ENCODE measurements at places on chromosomes 11 and 22.
A peak's percentile ranks its signal among the peaks of the same experiment; 100 is the strongest.

- DNase-seq, result no peak
Measured at GRCh38 chr22:20741634-20742581, 32.0 kb upstream of the SERPIND1 start.

GRCh38 chr22:29259253-29259899, 8.4 kb downstream of the RHBDD3 start:
- no peak for DNase-seq

DNA sequence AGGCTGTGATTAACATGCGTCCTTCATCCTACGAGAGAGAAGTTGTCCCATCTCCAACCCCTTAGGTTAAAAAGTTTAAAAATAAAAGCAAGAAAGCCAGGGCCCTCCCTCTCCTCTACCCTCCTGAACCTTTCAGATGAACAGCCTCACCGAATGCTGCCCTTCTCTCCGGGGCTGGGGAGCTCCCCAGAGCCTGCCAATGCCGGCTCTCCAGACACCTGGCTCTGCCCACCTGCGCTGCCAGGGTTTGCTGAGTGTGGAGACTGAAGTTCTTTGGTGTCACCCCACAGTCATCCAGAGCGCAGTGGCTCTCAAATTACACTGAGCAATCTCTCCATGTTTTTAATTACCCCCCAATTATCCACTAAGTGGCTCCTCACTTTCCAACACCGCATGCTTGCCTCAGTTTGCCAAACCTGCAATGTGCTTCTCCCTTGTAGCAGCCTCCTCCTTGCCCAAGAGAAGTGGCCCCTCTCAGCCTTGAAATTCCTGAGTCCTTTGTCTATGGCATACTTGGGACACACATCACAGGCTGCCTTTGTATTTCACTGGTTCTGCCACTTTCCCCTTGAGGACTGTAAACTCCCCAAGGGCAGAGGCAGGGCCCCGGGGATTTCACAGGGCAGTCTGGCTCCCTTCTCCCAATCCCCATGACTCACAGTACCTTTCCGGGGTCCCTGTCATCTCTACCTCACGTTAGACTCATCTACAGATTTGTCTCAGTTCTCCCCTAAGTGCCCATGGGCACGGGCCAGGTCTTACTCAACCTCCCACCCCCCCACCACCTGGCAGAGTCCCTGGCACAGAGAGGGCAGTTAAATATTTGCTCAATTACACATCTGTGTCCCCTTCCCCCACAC, 2.0 kb downstream of the MYH9 start:
- DNase-seq, result peak; percentile 74

- DNase-seq, result no peak
Measured at GRCh38 chr11:57643802-57644201, 5.9 kb downstream of the YPEL4 start.

- DNase-seq, result no peak
Measured at GRCh38 chr11:121206810-121207209, 85.8 kb upstream of the SC5D start.

GRCh38 chr11:56214537-56214936, 19.5 kb downstream of the OR5T2 start:
- DNase-seq, result no peak

GRCh38 chr11:35812828-35813227, 131.0 kb upstream of the LDLRAD3 start:
- DNase-seq, result no peak

DNA sequence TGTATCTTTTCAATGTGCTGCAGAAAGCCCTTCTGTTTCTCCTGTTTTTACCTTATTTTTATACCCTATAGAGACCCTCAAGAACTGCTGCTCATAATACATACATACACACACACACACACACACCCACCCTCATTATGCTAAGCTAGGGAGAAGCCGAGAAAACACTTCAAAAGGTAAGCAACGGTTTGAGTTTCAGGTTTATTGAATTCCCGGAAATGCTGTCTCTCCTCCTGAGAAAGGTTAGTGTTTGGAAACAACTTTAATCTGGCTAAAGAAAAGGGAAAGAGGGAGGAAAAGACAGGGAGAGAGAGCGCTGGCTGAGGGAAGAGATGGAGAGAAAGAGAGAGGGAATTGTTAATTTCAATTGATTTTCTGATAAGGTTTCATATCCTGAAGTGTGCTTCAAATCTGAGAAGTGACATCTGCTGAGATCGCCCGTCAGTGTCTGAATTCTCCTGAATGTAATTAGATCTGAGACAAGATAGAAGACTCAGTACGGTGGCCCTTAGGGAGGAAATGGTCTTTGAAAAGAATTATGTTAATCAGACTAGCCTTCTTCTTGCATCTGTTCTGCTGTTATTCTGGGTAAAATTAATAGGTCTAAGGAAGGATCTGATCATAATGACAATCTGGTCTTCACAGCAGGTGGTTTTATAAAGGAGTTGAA, 169.1 kb downstream of the NXPE2 start:
- DNase-seq, result no peak

GRCh38 chr11:70566768-70567530, 168.6 kb downstream of the CTTN start:
- no peak for DNase-seq

- no peak for DNase-seq
Measured at GRCh38 chr22:46758121-46758520, 4.3 kb upstream of the TBC1D22A start.

DNA sequence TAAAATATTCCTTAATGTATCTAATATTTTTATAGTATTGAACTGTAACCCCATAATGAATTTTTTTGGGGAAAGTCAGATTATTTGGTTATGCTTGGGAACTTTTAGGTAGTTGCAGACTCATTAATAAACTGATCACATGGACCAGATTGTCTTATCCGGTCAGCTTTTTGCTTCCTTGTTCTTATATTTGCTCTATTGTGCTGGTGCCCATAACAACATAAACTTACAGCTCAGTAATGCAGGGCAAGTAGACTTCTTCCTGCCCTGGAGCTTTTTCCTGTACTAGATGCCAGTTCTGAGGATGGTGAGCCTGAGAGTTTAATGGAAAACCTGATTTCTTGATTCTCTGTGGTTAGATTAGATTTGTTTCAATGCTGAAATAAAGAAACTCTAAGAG, 53.2 kb downstream of the MTMR3 start:
- DNase-seq, result no peak

DNA sequence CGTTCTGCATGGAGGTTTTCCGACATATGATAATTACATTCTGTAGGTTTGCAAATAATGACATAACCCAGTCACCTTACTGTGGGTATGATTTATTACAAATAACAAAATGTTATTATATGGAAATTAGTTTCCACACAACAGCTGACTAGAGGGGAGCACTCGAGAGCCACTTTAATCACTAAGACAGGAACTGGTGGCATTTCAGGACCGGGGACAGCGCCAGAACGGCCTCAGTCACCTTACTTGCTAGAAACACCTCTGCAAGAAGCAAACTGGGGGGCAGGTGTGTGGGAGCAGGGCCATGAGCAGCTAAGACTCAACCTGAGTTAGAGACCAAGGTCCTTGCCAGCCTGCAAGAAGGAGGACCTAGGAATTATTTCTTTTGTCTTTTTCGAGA, 199.9 kb downstream of the DSCAML1 start:
- DNase-seq, result no peak

DNA sequence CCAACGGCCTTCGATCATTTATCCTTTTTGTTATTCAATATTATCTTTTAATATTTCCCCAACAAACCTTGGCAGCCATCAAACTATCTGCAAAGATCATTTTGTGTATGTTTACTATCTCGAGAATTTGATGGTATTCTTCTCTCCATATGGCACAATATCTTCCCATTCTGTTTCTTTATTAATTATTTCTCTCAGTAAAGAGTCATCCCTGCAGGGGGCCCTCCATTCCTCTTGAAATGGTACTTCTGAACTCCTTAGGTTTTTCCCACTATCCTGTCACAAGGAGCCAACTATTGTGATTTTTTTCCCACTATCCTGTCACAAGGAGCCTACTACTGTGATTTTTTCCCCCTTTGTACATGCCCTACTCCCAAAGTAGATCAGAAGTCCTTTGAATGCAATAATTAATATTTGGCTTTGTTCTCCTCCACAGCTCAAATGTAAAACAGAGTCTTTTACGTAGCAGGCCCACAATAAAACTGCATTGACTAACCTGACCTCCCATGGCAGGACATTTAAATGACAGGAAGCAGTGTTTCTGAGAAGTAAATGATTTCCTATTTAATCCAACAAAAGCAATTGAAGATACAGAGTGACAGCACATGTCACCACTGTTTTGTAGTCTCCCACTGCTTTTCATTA, 43.3 kb downstream of the PDGFD start:
- DNase-seq, result no peak

DNA sequence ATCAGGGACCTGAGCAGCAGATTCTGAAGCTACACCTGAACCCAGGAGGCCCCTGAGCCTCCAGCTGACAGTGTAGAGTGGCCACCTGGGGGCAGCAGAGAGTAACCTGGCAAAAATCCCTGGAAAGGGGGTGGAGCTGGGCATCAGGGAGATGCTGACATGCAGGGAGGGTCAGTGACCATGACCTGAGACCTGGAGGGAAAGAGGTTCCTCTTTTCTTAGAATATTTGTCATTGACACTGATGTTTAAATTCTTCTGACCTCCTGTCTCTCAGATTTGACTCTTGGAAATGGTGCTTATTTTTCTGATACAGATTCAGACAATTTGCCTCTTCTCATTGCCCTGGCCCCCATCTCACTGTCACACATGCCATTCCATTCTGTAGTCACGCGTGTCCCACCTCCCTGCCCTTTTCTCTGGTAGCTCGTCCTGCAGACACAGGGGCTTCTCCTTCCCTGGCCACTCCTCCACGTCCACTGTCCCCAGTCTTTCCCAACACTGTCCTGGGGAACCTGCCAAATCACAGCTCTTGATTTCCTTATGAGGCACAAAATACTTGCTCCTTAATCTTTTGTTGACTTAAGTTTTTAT, 117.2 kb upstream of the IGLL5 start:
- no peak for DNase-seq

GRCh38 chr11:47857485-47857884, 9.3 kb upstream of the NUP160 start:
- no peak for DNase-seq

DNA sequence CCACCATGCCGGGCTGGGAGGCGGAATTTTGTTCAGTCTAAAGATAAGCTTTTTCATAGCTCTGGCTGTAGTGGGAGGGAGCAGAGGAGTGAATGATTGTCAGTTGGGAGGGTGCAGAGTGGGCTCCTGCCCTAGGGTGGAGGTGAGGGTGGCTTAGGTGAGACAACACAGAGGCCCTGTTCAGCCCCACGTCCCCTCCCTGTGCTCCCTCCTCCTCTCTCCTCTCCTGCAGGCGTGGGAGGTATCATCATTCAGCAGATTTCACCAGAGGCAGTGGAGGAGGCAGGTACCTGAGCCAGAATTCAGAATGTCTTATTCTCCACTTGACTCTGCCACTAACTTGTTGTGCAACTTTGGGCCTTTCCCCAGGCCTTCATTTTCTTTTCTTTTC, 1.7 kb upstream of the THRSP start:
- no peak for DNase-seq

DNA sequence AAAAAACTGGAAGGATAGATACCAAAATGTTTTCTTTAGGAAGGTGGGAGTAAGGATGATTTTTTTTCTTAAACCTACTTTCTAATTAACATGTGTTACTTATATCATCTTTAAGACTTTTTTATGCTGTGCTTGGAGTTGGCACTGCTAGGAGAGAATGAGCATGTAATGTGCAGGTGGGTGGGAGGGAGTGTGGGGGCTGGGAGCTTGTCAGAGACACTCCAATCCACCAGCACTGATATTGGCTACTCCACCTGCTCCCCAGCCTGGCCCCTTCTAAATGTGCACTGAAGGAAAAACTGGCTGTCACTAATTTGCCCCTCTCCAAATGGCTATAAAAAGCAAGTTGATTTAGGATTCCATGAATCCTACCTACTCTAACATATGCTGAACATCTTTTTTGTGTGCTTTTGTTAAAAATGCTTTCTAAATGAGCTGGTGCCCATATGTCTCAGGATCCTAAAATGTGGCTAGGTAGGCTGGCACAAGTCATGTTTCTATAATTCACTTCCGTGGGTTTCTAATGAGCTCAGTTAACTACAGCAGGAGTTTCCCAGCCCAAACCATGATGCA, 44.3 kb upstream of the BMAL1 start:
- DNase-seq, result no peak

DNA sequence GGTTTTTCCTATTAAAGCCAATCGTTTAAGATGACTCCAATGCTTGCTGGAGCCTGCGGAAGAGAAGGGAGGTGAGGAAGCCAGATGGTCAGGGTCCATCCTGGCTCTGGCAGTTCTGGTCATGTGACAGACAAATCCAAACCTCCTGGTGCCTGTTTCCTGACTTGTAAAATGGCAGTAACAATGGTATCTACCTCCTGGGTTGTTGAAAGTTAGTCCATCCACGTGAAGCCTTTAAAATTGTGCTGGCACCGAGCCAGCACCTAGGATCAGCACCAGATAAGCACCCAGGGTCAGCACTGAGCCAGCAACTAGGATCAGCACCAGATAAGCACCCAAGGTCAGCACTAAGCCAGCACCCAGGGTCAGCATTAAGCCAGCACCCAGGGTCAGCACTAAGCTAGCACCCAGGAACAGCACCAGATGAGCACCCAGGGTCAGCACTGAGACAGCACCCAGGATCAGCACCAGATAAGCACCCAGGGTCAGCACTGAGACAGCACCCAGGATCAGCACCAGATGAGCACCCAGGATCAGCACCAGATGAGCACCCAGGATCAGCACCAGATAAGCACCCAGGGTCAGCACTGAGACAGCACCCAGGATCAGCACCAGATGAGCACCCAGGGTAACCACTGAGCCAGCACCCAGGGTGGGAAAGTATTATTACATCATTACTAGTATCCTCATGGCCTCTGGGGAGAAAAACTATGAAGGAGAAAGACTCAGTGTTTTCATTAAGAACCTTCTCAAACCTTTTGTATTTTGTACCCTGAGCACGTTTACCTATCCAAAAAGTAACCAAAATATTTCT, 17.2 kb downstream of the KIAA0930 start:
- DNase-seq, result no peak

DNA sequence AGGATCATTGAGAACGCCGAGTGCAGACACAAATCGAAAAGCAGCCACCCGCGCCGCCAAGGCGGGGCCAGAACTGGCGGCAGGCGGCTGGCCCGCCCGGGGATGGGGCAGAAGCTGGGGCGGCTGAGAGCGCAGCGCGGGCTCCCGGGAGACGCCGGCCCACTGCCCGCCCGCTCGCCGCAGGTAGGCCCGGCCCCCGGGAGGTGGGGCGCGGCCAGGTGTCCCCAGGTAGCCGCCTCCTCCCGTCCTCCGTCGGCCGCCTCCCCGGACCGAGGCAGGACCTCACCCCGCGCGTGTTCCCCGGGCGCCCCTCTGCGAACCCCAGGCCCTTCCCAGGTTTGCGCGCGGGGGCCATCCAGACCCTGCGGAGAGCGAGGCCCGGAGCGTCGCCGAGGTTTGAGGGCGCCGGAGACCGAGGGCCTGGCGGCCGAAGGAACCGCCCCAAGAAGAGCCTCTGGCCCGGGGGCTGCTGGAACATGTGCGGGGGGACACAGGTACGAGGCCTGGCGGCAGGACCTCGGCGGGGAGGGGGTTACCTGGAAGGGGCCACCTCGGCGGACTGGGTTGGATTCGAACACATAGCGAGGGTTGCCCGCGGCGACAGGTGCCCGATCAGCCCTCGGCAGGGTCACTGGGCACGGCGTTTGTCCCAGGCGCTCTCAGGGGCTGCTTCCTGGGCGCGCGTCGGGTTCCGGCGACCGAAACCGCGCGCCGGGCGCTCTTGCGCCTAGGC, at the start of gene PRRG4:
Gene PRRG4 (plus strand): TSS at position 248 of the 733 bp plus-strand sequence. CDS start 603 bp downstream, outside the sequence.
- no peak for DNase-seq

- peak; percentile 29 for DNase-seq
Measured at GRCh38 chr11:128686745-128687177, 7.1 kb upstream of the FLI1 start.

Measured in T-helper 22 cell (primary cell).